PC-3 (cell line): ENCODE measurements at places on chromosomes 1 and 21.

- DNase-seq = peak; percentile 42
These were observed 20.9 kb downstream of the SLC1A7 start for GRCh38 chr1:53121319-53122172.

DNA sequence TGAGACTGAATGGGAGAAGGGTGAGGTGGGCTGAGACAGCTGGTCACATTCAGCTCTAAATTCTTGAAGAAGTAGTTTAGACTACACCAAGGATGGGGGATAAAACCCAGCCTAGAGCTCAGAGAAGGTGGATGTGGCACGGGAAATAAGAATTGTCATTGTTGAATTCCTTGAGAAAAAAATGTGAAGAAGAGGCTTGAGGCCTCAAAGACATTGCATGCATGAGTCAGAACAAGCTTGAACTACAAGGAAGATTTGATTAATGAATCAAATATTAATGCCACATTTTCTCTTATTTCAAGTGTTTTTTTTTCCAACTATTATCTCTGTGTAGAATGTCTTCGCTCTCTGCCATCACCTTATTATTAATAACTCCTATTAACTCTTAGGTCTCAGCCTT lies 58.9 kb downstream of the MAP3K7CL start:
- no peak for DNase-seq

GRCh38 chr1:170978371-170978910 lies 43.1 kb downstream of the MROH9 start:
- DNase-seq = no peak

DNA sequence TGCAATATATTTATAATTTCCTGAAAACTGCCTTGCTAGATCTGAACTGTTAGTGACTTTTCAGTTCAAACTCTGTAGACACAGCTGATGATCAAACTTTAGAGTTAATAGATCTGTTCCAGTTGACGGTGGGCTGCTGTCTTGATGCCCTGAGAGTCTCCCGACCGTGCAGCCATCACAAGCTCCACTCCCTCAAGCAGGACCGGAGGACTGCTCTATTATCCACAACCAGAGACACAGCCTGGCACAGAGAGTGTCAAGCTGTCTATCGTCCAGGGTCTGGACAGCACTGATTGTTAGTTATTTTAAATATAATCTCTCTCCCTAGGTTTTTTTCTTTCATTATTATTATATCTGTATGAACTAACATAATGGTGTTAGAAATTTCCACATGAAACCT lies 8.0 kb downstream of the CHODL start:
- no peak for DNase-seq

- DNase-seq = peak; percentile 86
These were observed 41.2 kb downstream of the GNG12 start for GRCh38 chr1:67792103-67792502.

DNA sequence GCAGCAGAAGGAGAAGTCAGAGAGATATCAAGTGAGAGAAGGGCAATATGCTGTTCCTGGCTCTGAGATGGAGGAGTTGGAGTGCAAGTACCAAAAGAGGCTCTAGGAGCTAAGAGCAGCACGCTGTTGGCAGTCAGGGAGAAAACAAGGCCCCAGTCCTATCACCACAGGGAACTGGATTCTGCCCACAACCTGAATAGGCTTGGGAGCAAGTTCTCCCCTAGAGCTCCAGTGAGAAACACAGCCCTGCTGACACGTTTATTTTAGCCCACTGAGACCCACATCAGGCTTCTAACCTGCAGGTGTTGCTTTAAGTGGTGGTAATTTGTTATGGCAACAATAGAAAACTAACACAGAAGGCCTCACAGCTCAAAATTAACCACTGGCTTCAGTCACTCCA lies 31.8 kb upstream of the ZNF644 start:
- DNase-seq = no peak

DNA sequence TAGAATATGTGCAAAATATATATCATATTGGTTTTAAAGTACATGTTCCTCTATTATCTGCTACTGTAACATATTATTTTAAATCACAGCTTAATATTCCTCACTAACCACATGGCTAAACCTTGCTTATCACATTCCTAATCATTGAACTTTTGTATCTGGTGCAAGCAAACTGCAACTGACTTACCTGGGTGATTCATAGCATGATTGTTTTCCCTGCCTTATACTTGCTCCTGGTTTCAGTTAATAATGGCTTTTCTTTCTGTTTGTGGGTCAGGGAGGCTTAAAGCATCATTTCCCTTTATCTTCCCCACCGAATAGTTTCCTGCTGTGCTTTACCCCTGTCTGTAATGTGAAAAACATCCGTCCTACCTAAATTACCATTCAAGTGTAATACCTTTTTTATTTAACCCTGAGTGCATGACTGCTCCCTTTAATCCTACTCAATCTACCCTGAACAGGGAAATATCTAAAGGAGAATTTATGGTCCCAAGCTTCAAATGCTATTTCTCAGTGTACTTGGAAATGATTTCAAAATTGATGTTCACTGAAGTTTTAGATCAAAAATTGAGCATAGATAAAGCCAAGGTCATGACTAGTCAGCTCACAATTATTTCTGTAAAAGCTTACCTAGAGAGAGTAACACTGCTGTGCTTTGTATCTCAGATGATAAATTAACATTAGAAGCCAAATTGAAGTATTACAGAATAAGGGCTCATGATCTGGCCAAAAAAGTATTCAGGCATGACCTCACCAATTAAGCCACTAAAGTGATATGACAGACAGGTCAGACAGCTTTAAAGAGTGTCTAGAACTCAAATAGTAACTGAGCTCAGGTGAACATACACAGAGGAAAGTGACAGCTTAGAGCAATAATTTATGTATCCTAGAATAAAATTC lies 507.1 kb downstream of the BRINP3 start:
- DNase-seq = no peak
